ENCODE measurements at places on chromosomes 2 and 18. TPM values are rescaled to one million over a fixed set of nuclear protein-coding genes. Genes with fewer than 3 reads are reported as not detected.

Gene TRMT61B
- total RNA-seq = 26.4 TPM

Gene ANKRD53
- 0.74 TPM for total RNA-seq

Gene BARD1
- total RNA-seq = 12.0 TPM

Gene CYBRD1
- total RNA-seq = 130 TPM

Gene CKAP2L
- total RNA-seq = 0.23 TPM

Gene MOGAT1
- total RNA-seq = not detected

Gene POTEC
- total RNA-seq = 6.5 TPM

Measured in prostate gland (tissue), 2 donors.